ENCODE measurements at places on chromosomes 1 and 21. TPM values are rescaled to one million over a fixed set of nuclear protein-coding genes. Genes with fewer than 3 reads are reported as not detected.

GRCh38 chr1:206903687-206904086 is 6.4 kb downstream of the IL24 start:
- H3K27ac ChIP-seq = no peak overlapping the region
- peaks cover 68% of the 10 kb centered on the region for H3K36me3 ChIP-seq
- H3K27me3 ChIP-seq = no peaks in the 10 kb centered on the region

INAVA gene
- not detected for total RNA-seq

- DNase-seq = peak; percentile 85
- peaks cover 14% of the 10 kb centered on the region for H3K4me1 ChIP-seq
These were observed 107.6 kb downstream of the ETS2 start for GRCh38 chr21:38913120-38913892.

KCNJ6 gene
- not detected for total RNA-seq

PBX1 gene
- total RNA-seq = 49.8 TPM

DNA sequence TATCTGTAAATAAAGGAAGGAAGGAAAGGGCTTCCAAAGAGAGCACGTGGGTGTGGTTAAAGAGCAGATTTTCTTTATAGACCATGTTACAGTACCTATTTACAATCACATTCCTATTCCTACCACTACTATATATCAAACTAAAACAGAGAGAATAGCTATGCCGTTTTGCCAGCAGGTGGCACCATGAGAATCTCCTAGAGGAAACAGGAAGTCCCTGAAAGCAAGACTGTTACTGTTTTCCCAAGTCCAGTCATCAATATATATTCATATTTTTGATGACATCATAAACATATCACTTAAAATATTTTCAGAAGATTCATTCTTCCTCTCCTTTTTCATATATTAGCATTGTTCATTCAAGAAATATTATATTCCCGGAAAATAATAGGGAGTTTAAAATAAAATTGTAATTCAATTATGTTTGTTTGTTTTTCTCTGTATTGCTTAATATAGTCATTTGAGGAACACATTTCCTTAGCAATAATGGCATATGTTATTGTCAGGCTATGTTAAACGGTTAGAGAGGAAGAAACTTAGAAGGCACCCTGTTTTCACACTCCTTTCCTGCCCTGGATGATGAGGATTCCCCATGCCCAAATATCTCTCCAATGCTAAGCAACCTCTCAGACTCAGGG is 6.6 kb downstream of the CCDC190 start:
- no peak overlapping the region for H3K4me3 ChIP-seq
- no peaks in the 10 kb centered on the region for H3K4me1 ChIP-seq
- no peaks in the 10 kb centered on the region for H3K36me3 ChIP-seq
- DNase-seq = no peak

GREM2 gene
- 0.34 TPM for total RNA-seq

DNA sequence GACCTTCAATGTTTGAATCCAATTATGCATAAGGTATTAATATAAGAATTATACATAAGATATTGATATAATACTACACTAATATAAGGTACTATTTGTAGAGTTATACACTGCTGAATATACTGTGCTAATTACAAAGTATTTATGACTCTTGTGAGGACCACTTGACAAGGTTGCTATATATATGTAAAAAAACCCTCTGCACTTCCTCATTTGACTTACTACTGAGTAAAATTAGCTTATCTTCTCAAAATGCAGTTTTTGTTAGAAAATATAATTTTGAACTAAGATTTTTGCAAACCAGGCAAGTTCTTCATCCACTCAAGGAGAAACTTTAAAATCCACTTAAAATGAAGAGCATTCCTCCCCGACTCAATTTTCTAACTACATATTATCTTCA is 8.5 kb downstream of the SIKE1 start:
- no peak for DNase-seq
- H3K36me3 ChIP-seq = peaks cover 38% of the 10 kb centered on the region
- H3K4me1 ChIP-seq = no peaks in the 10 kb centered on the region
- no peak overlapping the region for H3K4me3 ChIP-seq
- H3K27ac ChIP-seq = no peak overlapping the region

- no peaks in the 10 kb centered on the region for H3K36me3 ChIP-seq
- H3K27ac ChIP-seq = no peak overlapping the region
- H3K4me1 ChIP-seq = peaks cover 29% of the 10 kb centered on the region
- H3K27me3 ChIP-seq = no peaks in the 10 kb centered on the region
- no peak for DNase-seq
These were observed 156.6 kb downstream of the SIPA1L2 start for GRCh38 chr1:232473324-232473723.

GRCh38 chr1:52602856-52603600 is 857 bp downstream of the GPX7 start:
- H3K27me3 ChIP-seq = peaks cover 36% of the 10 kb centered on the region
- peak overlapping the region; percentile 53 for H3K4me3 ChIP-seq
- H3K27ac ChIP-seq = peak overlapping the region; percentile 77
- peak; percentile 74 for DNase-seq
- peaks cover 6% of the 10 kb centered on the region for H3K4me1 ChIP-seq
- H3K36me3 ChIP-seq = peaks cover 21% of the 10 kb centered on the region

DNA sequence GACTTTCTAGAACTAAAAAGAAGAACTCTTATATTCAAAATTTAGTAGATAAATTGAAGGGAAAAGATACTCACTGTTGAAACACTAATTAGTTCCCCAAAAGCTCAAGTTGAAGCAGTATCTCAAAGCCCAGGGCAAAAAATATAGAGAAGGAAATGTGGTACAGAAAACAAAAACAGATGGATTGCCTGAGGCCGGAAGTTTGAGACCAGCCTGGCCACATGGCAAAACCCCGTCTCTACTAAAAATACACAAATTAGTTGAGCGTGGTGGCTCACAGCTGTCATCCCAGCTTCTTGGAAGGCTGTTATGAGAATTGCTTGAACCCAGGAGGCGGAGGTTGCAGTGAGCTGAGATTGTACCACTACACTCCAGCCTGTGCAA is 36.0 kb downstream of the FAM177B start:
- peak overlapping the region; percentile 48 for H3K4me3 ChIP-seq
- no peak for DNase-seq
- peak overlapping the region; percentile 85 for H3K27ac ChIP-seq
- peaks cover 34% of the 10 kb centered on the region for H3K4me1 ChIP-seq
- no peaks in the 10 kb centered on the region for H3K36me3 ChIP-seq
- H3K27me3 ChIP-seq = no peaks in the 10 kb centered on the region

- peaks cover 16% of the 10 kb centered on the region for H3K36me3 ChIP-seq
- H3K4me3 ChIP-seq = no peak overlapping the region
- H3K27ac ChIP-seq = no peak overlapping the region
- no peaks in the 10 kb centered on the region for H3K27me3 ChIP-seq
- DNase-seq = no peak
These were observed 4.0 kb upstream of the CLDN19 start for GRCh38 chr1:42744148-42744413.

TMEM50B gene
- 41.4 TPM for total RNA-seq

DNA sequence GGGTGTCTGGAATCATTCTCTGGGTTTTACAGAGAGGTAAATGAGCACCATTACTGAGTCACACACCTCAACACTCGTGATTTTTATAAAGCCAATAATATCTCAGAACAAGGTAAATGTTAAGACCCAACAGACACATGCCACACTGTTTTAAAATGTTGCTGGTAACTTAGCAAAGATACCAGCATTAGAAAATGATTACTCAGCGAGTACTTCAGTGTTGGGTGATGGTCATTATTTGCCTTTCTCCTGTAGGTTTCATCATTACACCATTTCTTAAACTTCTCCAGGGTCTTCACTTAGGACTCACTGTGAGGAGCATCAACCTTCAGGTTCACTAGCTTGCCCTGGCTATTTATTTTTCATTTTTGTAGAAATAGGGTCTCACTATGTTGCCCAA is 6.9 kb upstream of the C4BPB start:
- no peak overlapping the region for H3K4me3 ChIP-seq
- no peak overlapping the region for H3K27ac ChIP-seq
- no peak for DNase-seq
- H3K27me3 ChIP-seq = no peaks in the 10 kb centered on the region

- peak; percentile 69 for DNase-seq
- no peak overlapping the region for H3K4me3 ChIP-seq
- peaks cover 3% of the 10 kb centered on the region for H3K36me3 ChIP-seq
- no peak overlapping the region for H3K27ac ChIP-seq
These were observed 15.7 kb downstream of the TFF3 start for GRCh38 chr21:42299324-42300044.

DNA sequence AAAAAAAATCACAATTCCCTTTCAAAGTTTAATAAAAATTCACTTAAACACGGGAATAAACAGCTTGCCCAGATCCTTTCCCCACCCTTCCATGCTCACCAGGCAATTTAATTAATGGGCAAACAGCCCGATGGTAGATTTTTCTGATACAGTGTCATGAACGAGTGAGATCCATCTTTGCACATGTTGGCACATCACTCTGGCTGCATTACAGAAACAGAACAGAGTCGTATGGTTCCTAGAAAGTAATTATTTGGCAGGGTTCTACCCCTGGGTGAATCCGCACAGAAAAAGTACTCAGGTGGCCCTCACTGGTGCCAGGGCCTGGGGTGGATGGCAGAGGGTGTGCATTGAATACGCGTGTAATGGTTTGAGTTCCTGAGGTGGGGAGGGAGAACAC is 24.6 kb upstream of the OVAAL start:
- no peak for DNase-seq
- H3K4me1 ChIP-seq = no peaks in the 10 kb centered on the region
- H3K27ac ChIP-seq = no peak overlapping the region
- H3K4me3 ChIP-seq = no peak overlapping the region

SPRR2D gene
- not detected for total RNA-seq

DNA sequence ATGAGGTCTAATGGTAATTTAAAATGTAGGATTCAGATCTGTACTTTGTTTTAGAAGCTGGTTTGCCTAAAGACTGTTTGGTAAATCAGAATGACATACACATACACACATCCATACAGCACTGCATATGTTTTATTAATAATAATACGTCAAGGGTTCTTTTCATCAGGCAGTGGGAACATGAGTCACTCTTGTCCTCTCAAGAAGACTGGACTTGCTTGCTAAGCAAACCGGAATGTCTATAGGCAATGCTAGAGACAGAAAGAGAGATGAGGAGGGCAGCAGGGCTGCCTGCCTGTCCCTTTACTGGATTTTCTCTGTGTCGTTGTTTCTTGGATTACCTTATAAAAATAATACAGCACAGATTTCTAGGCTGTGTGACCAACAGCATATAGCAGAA is 119.1 kb upstream of the GALNT2 start:
- H3K36me3 ChIP-seq = no peaks in the 10 kb centered on the region
- no peaks in the 10 kb centered on the region for H3K4me1 ChIP-seq
- no peaks in the 10 kb centered on the region for H3K27me3 ChIP-seq
- DNase-seq = no peak
- no peak overlapping the region for H3K4me3 ChIP-seq

- H3K27ac ChIP-seq = no peak overlapping the region
- no peaks in the 10 kb centered on the region for H3K27me3 ChIP-seq
- no peaks in the 10 kb centered on the region for H3K36me3 ChIP-seq
- DNase-seq = peak; percentile 31
- H3K4me1 ChIP-seq = no peaks in the 10 kb centered on the region
These were observed 13.5 kb downstream of the ATP1A2 start for GRCh38 chr1:160129046-160129445.

GRCh38 chr1:149995927-149996326 is 14.6 kb downstream of the OTUD7B start:
- no peak for DNase-seq
- peaks cover 74% of the 10 kb centered on the region for H3K4me1 ChIP-seq
- H3K36me3 ChIP-seq = no peaks in the 10 kb centered on the region
- no peak overlapping the region for H3K27ac ChIP-seq
- no peak overlapping the region for H3K4me3 ChIP-seq
- H3K27me3 ChIP-seq = peaks cover 6% of the 10 kb centered on the region

CBR3 gene
- total RNA-seq = 3.1 TPM

- H3K4me1 ChIP-seq = no peaks in the 10 kb centered on the region
- H3K36me3 ChIP-seq = peaks cover 58% of the 10 kb centered on the region
These were observed 69.7 kb downstream of the TRIM33 start for GRCh38 chr1:114441332-114441731.

NUF2 gene
- 4.7 TPM for total RNA-seq

DNA sequence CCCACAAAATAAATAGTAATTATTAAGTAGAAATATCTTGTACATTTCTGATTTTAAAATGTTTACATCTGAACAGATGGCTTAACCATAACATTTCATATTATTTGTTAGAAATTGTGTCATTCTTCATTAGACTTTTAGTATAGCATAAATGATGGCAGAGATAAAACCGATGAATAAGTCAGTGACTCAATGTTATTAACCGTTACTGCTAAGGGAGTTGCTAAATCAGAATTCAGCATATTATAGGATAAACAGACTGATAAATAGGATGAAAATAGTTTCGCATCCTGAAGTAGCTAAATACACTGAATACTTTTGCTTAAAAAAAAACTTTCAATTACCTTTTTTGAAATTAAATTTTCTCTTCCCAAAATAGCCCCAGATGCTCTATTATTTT is 610.6 kb upstream of the ZP4 start:
- no peak for DNase-seq
- H3K27me3 ChIP-seq = no peaks in the 10 kb centered on the region
- no peak overlapping the region for H3K4me3 ChIP-seq
- no peaks in the 10 kb centered on the region for H3K4me1 ChIP-seq
- H3K36me3 ChIP-seq = no peaks in the 10 kb centered on the region
- no peak overlapping the region for H3K27ac ChIP-seq

MR1 gene
- 21.9 TPM for total RNA-seq

SLC44A5 gene
- total RNA-seq = 0.74 TPM

DNA sequence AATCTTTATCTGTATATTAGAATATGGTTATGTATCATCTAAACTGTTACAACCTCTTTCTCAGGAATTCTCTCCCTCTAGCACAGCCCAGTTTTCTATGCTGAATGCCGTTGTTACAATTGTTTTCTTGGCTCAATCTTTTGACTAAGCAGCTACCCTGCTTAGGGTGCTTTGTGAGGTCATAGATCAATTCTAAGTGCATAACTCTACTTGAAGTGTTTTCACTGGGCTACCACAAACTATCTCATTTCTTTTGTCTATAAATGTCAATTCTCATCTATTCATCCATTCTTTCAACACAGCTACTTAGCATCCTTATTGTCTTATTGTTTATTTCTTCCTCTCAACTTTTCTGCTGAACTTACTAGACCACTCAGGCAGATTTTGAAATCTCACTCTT is 77.1 kb downstream of the CEP350 start:
- H3K4me3 ChIP-seq = no peak overlapping the region
- DNase-seq = no peak
- peaks cover 61% of the 10 kb centered on the region for H3K36me3 ChIP-seq
- no peaks in the 10 kb centered on the region for H3K4me1 ChIP-seq
- H3K27ac ChIP-seq = no peak overlapping the region

AKR7A3 gene
- total RNA-seq = 0.60 TPM

LYSMD1 gene
- 4.7 TPM for total RNA-seq

- peaks cover 35% of the 10 kb centered on the region for H3K36me3 ChIP-seq
- peak overlapping the region; percentile 90 for H3K27ac ChIP-seq
- peaks cover 27% of the 10 kb centered on the region for H3K4me1 ChIP-seq
- no peaks in the 10 kb centered on the region for H3K27me3 ChIP-seq
These were observed 512 bp downstream of the PIAS3 start for GRCh38 chr1:145858238-145858900.

SERTAD4 gene
- not detected for total RNA-seq

All from spleen (tissue), 13 donors.